Ascending aorta (tissue), 2 donors: ENCODE measurements at places on chromosomes 3 and 15.

- DNase-seq, result no peak
- no peak overlapping the region for H3K4me3 ChIP-seq
- no peaks in the 10 kb centered on the region for H3K27me3 ChIP-seq
- no peaks in the 10 kb centered on the region for H3K36me3 ChIP-seq
- peaks cover 5% of the 10 kb centered on the region for H3K4me1 ChIP-seq
Measured at GRCh38 chr3:155991847-155992246, 121.4 kb downstream of the GMPS start.

GRCh38 chr15:89772932-89773583 is 3.1 kb upstream of the MESP2 start:
- H3K27ac ChIP-seq, result no peak overlapping the region
- H3K4me1 ChIP-seq, result no peaks in the 10 kb centered on the region
- no peak for DNase-seq
- H3K4me3 ChIP-seq, result no peak overlapping the region
- H3K36me3 ChIP-seq, result no peaks in the 10 kb centered on the region

- H3K36me3 ChIP-seq, result no peaks in the 10 kb centered on the region
- no peaks in the 10 kb centered on the region for H3K27me3 ChIP-seq
- no peaks in the 10 kb centered on the region for H3K4me1 ChIP-seq
- no peak for DNase-seq
- no peak overlapping the region for H3K27ac ChIP-seq
Measured at GRCh38 chr3:172648747-172649146, 62.1 kb downstream of the NCEH1 start.

DNA sequence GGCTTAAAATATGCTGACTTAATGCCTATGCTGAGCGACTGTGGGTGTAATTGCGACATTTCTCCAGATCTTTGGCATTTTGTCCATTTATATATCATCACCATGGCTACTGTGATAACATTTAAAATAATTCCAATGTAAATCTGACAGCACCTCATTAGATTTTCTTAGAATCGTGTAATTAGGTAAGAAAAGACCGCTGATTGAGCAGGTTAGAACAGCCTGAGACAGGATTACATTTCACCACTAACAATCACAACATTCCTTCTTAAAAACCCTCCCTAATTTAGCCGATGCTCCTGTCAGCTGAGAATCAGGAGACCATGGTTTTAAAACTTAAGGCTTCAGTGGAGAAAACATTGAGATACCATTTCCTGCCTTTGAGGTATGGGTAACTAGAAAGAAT is 455.3 kb upstream of the PDZRN3 start:
- H3K36me3 ChIP-seq, result no peaks in the 10 kb centered on the region
- H3K4me3 ChIP-seq, result no peak overlapping the region

DNA sequence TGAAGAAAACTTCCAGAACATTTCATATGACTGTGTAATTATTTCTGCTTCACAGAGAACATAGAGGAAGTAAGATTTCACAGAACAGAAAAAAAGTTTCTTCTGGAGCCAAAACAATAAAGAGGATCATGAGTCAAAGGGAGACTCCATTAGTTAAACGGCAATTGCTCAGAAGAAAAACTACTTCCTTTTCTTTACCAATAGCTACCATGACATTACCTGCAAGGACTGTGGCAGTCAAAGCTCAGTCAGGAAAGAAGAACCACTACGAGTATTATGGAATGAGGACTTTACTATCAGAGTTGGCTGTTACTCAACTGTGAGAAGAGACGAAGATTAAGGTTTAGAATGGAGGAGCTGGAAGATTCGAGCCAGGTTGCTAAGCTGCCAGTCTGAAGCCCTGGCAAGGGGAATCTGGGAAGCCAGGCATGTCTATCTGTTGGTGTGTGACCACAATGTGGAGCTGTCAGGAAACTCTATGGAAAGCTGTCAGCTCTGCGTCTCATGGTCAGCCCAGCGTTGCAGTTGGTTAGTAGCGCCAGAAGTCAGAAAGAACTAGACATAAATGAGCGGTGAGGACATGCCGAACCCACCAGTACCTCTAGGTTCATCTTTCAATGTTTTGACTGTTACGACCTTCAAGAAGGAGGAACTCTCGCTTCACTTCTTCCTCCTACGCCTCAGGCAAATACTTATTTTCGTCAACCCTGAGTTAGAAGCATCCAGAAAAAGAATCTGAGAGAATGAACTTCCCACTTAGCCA is 604.3 kb downstream of the FGF12 start:
- H3K27me3 ChIP-seq, result no peaks in the 10 kb centered on the region
- H3K4me1 ChIP-seq, result no peaks in the 10 kb centered on the region
- H3K4me3 ChIP-seq, result no peak overlapping the region
- no peak overlapping the region for H3K27ac ChIP-seq

GRCh38 chr3:193491026-193491425 is 63.7 kb downstream of the ATP13A4 start:
- DNase-seq, result no peak
- no peaks in the 10 kb centered on the region for H3K4me1 ChIP-seq
- H3K4me3 ChIP-seq, result no peak overlapping the region
- no peaks in the 10 kb centered on the region for H3K27me3 ChIP-seq
- no peak overlapping the region for H3K27ac ChIP-seq

DNA sequence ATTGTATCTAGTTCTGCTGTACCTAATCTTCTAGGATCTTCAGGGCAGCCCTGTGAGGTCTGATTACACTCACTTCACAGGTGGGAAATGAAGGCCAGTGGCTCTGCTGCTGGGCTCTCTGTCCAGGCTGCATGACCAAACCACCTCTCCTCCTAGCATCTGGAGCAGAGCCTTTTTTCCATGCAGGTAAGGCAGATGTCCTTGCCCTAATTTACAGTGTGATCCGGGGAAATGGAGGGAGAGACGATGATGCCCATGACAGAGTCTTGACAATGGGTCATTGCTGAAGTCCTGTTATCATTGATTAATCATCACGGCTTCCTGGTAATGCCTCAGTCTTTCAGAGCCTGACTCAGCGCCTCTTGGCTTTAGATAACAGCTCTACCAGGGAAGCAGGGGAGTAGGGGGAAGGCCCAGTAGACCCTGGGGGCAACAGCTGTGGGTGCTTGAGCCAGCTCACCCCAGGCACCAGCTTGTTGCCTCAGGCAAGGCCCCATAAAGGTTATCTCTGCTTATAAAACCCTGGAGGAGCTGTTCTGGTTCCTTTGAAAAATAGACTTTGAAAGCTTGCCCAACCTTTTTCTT is 153.4 kb downstream of the GABRG3 start:
- no peaks in the 10 kb centered on the region for H3K36me3 ChIP-seq
- H3K27me3 ChIP-seq, result no peaks in the 10 kb centered on the region
- DNase-seq, result no peak
- H3K4me3 ChIP-seq, result no peak overlapping the region
- no peak overlapping the region for H3K27ac ChIP-seq

GRCh38 chr3:188137051-188137450 is 16.9 kb upstream of the LPP start:
- no peak for DNase-seq
- no peaks in the 10 kb centered on the region for H3K36me3 ChIP-seq
- H3K4me3 ChIP-seq, result no peak overlapping the region
